Femur (tissue), 1 donor: ENCODE measurements at places on chromosomes 1 and 21.

GRCh38 chr1:31865728-31866449 is 50.1 kb upstream of the SPOCD1 start:
- no peak for DNase-seq

- DNase-seq, result no peak
Measured at GRCh38 chr1:40838980-40839942, 22.9 kb downstream of the CITED4 start.

DNA sequence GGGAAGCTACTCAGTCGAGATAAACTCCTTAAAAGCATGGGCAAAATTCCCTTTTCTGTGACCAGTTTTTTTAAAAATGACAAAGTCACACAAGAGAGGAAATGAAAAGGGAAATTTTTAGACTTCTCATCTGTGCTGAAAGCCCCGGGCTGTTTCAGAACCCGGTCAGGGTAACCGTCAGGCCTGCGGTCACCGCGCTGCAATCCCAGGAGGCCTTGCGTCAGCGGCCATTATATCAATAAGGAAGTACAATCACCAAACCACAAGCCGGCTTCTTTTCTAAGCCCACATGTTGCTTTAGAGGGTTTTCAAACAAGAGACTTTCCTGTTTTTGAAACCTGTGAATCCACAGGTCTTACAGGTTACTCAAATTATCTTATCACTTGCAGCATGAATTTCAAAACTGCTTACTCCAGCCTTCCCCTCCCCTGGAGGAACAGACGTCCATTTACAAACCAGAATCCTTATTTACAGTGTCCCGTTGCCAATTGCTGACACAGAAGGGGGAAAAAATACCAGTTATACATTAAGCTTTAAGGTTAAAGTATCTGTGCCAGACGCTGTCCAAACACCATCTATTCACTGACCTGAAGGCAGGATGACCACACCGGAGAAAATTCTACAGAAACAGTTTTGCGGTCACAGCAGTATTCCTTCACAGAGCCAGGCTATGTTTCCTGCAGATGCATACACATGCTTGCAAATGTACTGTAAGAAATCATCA is 165.3 kb downstream of the TOMM20 start:
- peak; percentile 89 for DNase-seq

- peak; percentile 42 for DNase-seq
Measured at GRCh38 chr1:179867493-179868330, 9.9 kb downstream of the TOR1AIP2 start.

- DNase-seq, result no peak
Measured at GRCh38 chr1:245879091-245879490, 628.0 kb downstream of the SMYD3 start.

GRCh38 chr1:86705665-86705985 is 1.2 kb downstream of the SH3GLB1 start:
- DNase-seq, result no peak

DNA sequence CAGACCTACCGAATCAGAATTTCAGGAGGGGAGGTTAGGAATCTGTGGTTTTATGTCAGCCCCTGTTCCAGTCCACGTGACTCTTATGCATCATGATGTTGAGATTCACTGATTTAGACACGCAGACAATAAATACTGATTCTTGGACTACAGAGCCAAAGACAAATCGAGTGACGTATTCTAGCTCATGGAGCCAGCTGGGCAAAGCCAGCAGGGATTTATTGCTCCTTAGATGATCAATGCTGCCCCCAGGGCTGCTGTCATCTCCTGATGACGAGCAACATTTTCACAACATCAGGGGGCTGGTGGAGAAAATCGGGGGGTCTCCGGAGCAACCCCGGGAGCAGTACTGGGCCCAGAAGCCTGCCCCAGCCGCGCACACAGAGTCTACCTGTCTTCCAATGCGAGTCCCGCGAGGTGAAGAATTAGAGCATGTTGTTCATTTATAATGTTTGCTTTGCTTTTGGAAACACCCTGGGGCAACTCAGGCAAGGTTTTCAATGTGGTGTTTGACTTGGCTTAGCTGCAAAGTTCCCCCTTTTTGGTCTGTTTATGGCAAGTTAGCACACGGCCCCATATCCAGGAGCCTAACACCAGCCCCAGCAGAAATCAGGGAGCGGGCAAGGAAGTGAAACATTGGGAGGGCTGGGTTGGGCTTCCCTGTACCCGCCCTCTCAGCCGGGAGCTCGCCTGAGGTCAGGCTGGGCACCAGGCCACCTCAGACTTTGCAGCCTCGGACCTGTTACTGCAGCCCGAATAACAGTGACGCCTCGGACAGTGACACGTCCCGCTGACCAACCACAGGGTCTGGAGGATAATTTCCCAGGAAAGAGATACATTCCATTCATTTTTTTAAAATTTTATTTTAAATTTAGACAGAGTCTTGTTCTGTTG is 19.9 kb upstream of the CLDN14 start:
- DNase-seq, result peak; percentile 57

- no peak for DNase-seq
Measured at GRCh38 chr21:21002153-21002552, 3.9 kb downstream of the NCAM2 start.

DNA sequence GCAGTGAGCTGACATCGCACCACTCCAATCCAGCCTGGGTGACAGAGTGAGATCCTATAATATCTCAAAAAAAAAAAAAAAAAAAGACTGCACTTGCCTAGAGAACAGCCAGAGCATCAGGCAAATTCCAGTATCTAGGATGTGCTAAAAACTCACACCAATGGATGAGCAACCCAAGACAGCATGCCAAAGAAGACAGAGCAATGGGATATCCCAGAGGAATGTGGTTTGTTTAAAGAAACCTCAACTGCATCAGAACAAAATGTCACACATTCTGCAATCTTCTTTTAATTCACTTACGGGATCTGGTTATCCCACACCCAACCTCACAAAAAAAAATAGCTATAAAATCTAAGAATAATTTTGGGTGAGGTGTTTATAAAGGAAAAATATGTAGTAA is 7.3 kb downstream of the KCNH1 start:
- no peak for DNase-seq
